Central memory CD4-positive, alpha-beta T cell (primary cell): ENCODE measurements at places on chromosomes 12 and 14.

DNA sequence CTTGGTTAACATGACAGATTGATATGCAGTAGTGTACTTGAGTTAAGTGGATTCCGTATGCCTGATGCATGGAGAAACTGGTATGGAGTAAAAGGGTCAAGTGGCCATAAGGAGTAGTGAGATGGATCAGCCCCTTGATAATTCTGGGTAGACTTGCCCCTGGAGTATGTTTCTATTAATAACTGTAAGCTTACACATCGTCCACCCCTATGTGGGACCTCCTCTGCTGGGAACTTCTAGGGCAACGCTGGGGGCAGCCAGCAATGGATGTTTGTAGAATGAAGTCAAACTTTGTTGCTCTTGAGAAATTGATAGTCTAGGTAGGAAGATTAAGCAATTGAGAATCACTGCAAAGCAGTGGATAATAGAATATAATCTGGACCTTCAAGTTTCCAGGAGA is 3.5 kb downstream of the C12orf75 start:
- DNase-seq, result no peak

- no peak for DNase-seq
Observed at GRCh38 chr14:105335735-105336476, 21.4 kb downstream of the PACS2 start.

GRCh38 chr12:88753707-88754106 is 173.4 kb upstream of the KITLG start:
- DNase-seq, result no peak

DNA sequence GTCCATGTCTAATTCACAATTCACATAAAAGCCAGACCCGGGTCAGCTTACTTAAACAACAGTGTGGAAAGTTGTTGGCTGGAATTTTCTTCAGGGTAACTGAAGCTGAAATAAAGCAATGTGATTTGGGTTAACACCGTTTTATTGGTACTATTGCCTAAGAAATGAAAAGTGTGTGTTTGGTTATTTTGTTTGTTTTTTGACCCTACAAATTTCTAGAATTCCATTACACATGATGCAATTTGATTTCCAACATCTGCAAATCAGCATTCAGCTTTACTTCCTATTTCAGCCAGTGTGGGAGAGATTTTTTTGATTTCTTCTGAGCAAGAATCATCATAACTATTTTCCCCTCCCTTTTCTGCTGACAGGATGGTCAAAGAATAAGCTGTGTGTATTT is 45.7 kb upstream of the CLMN start:
- DNase-seq, result no peak

DNA sequence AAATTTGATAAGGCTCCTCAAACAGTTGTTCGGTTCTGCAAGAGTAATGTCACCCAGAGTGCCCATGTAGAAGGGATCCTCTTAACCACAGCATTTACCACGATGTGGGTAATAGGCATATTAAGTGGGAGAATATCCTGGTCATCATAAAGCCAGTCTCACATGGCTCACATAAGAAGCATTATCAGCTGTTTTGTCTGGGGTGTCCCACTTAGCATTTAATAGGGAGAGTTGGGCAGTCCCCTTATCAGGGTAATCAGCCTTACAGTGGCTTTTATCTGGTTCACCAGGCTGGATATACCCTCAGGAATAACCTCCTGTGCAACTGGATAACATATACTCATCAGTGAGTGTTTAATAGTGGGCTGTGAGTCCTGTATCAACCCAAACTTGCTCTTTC is 12.9 kb upstream of the TMEM263 start:
- no peak for DNase-seq

DNA sequence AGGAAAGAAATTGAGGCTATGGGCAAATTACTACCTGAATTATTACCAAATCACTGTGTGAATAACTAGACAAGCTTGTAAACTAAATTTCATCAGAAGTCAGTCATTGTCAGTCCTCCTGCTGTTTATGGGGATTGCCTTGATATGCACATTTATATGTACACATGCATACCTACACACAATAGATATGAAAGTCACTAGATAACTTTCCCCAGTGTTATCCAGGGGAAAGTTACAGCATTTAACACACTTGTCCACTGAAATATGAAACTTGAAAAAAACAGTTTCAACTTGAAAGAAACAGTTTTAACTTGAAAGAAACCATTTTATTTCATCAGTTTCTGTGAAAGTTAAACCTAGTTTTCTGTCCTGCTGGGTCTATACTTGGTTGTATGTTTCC is 199.6 kb downstream of the SLC2A13 start:
- DNase-seq, result no peak

- DNase-seq, result no peak
Observed at GRCh38 chr12:5571115-5571514, 139.2 kb downstream of the NTF3 start.

DNA sequence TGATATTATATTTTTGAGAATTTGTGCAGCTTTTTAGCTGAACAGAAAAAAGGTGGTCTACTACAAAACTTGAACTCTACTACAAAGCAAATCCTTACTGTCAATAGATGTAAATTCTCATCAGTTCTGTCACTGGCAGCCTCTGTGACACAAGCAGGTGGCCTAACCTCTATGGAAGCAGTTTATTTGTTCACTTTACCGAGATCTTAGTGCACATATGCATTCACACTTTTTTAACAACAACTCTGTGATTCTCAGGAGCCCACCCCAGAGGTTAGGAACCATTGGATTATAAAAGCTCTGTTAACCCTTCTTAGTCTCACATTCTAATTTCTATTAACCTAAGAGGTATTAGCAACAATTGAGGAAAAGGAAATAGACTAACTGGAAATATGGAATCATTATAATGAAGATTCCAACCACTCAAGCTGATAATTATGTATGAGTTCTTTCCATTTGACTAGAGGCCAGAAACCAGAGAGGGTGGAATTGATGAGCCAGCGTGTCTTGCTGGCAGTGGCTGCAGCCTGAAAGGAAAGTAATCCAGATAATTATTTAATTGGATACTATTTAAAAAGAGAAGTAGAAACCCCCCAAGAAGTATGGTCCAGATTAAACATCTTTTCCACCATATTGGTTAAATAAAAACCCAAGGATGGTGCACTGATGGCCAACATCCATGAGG is 451.1 kb downstream of the TMEM117 start:
- DNase-seq, result no peak

DNA sequence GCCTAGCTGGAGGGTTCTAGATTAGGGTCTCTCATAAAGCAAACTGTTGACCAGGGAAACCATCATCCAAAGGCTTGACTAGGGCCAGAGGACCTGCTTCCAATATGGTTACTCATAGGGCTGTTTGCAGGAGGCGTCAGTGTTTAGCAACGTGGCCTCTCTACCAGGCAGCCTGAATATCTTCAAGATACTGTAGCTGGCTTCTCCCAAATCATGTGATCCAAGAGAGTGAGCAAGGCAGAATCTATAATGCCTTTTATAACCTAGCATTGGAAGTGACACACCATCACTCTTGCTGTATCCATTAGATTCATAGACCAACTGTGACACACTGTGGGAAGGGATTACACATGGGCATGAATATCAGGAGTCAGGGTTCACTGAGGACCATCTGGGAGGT is 17.3 kb downstream of the TPH2 start:
- no peak for DNase-seq

GRCh38 chr12:98763656-98764055 is 118.6 kb downstream of the APAF1 start:
- no peak for DNase-seq

DNA sequence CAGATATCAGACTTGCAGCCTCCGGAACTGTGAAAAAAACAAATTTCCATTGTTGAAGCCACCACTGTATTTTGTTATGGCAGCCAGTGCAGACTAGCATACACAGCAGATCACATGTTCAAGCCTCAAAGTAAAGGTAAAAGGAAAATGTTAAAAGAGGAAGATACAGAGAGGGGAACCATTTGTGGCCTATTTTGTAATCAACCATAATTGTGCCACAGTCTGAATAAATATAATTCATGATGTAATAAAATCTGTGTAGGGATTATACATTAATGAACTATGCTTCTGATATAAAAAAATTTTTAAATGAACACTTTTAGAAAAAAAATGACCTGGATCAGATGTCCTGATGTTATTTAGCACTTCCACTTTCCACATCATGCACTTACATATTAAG is 79.6 kb downstream of the SLC16A7 start:
- no peak for DNase-seq

GRCh38 chr12:132427999-132428935 is 61.7 kb upstream of the FBRSL1 start:
- DNase-seq, result no peak

DNA sequence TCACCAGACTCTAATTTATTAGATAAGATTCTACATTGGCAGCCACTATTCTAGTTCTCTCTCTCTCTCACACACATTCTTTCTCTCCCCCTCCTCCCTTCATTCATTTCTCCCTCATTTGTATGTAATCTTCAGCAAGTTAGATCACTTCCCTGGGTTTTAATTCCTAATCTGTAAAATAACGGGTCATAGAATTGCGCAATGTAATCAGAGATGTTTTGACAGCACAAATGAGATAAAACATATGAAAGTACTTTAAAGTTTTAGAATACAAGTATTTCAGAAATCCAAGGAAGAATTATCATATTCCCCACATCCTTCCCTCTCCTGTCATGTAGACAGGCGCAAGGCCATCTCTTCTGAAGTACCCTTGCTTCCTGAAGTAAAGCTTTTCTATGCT is 21.7 kb downstream of the STYK1 start:
- no peak for DNase-seq

DNA sequence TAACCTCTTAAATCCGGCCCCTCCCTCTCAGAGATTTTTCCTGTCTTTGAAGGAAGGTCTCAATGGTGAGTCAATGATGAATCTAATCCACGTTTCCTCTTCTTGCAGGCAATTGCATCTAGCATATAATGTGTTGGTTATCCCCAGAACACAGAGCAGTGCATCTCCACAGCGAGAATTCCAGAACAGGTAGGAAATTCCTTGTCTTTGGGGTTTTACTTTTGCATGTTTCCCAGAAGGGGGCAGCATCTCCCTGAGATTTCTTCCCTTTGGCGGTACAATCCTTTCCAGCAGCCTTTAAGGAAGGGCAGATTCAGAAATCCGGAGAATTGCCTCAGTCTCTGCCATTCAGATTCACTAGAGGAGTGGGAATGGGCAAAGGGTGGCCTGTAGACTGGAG is 128.0 kb downstream of the KCNA5 start:
- DNase-seq, result no peak
